CD14-positive monocyte (primary cell): ENCODE measurements at places on chromosomes 1 and 21. TPM values are rescaled to one million over a fixed set of nuclear protein-coding genes. Genes with fewer than 3 reads are reported as not detected.

DNA sequence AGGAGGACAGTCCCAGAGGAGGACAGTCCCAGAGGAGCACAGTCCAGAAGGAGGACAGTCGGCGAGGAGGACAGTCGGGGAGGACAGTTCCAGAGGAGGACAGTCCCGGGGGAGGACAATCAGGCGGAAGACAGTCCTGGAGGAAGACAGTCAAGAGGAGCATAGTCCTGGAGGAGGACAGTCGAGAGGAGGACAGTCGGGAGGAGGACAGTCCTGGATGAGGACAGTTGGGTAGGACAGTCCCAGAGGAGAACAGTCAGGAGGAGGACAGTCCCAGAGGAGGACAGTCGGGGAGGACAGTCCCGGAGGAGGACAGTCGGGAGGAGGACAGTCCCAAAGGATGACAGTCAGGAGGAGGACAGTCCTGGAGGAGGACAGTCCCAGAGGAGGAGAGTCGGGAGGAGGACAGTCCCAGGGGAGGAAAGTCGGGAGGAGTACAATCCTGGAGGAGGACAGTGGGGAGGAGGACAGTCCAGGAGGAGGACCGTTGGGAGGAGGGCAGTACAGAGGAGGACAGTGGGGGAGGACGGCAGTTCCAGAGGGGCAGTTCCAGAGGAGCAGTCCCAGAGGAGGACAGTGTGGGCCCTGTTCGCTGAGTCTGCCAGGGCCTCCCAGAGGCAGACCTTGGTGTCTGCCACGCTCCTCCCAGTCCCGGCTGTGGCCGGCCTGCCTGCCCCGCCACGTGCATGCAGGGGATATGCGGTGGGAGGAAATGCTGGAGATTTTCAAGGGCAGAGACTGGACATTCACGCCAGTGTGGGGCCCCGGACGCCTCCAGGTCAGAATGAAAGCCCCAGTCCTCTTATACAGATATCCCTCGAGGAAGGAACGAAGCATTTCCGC is 183.8 kb upstream of the ARHGEF16 start:
- no peak overlapping the region for H3K27ac ChIP-seq
- no peaks in the 10 kb centered on the region for H3K4me1 ChIP-seq
- H3K27me3 ChIP-seq: no peaks in the 10 kb centered on the region
- no peak overlapping the region for H3K4me3 ChIP-seq
- H3K36me3 ChIP-seq: no peaks in the 10 kb centered on the region

ZMYND12 gene
- 1.2 TPM for polyA plus RNA-seq

GRCh38 chr1:220313576-220313975 is 41.3 kb upstream of the RAB3GAP2 start:
- H3K27ac ChIP-seq: no peak overlapping the region
- no peak for DNase-seq
- H3K4me1 ChIP-seq: no peaks in the 10 kb centered on the region
- H3K4me3 ChIP-seq: no peak overlapping the region

ACKR1 gene
- not detected for polyA plus RNA-seq

- DNase-seq: no peak
- H3K4me3 ChIP-seq: no peak overlapping the region
- no peak overlapping the region for H3K27ac ChIP-seq
- H3K36me3 ChIP-seq: no peaks in the 10 kb centered on the region
- no peaks in the 10 kb centered on the region for H3K27me3 ChIP-seq
Observed at GRCh38 chr1:94757931-94758330, 62.2 kb upstream of the SLC44A3 start.

DNA sequence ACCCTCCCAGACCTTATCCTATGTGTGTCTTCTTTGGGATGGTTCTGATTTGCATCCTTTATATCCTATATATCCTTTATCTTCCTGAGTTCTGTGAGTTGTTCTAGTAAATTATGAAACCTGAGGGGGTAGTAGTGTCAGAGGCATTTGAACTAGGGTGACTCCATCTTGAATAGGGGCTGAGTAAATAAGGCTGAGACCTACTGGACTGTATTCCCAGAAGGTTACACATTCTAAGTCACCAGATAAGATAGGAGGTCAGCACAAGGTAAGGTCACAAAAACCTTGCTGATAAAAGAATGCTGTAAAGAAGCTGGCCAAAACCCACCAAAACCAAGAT is 50.6 kb downstream of the SUSD4 start:
- H3K4me3 ChIP-seq: no peak overlapping the region
- no peaks in the 10 kb centered on the region for H3K36me3 ChIP-seq
- no peaks in the 10 kb centered on the region for H3K27me3 ChIP-seq
- DNase-seq: no peak
- H3K27ac ChIP-seq: no peak overlapping the region

- no peak overlapping the region for H3K4me3 ChIP-seq
- H3K27ac ChIP-seq: no peak overlapping the region
- no peaks in the 10 kb centered on the region for H3K27me3 ChIP-seq
- H3K4me1 ChIP-seq: peaks cover 14% of the 10 kb centered on the region
Observed at GRCh38 chr1:38028671-38029070, 16.1 kb downstream of the UTP11 start.

DNA sequence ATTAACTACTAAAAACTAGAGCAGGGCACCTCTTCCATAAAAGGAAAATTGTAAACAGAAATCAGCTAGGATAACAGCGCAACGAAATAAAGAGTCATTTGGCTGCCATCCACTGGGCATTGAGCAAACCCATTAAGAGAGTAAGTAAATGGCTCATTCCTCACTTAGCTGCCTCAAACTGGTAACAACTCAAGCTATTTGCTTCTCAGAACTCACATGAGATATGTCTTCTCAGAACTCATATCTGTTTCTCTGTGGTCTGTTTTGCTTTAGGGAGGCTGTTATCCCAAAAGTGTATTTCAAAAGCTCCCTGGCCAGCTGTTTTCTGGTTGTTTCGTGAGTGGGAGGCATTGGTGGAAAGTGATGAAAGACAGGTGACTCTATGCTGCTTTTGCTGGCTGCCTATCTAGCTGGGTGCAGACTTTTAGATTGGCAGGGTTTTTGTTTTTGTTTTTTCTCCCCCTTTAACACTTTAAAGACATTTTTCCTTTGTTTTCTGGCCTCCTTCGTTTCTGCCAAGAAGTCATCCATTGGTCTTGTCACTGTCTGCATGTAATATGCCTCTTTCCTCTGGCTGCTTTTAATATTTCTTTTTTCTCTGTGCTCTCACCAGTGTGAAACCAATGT is 269.2 kb upstream of the RGS18 start:
- no peak for DNase-seq
- H3K4me3 ChIP-seq: no peak overlapping the region
- H3K27me3 ChIP-seq: no peaks in the 10 kb centered on the region

GRCh38 chr1:47435506-47436303 is 2.1 kb upstream of the FOXD2 start:
- H3K27me3 ChIP-seq: peaks cover 57% of the 10 kb centered on the region
- no peak overlapping the region for H3K27ac ChIP-seq
- H3K4me1 ChIP-seq: peaks cover 45% of the 10 kb centered on the region
- no peaks in the 10 kb centered on the region for H3K36me3 ChIP-seq

GRCh38 chr1:154384650-154385489 is 20.3 kb upstream of the IL6R start:
- no peaks in the 10 kb centered on the region for H3K36me3 ChIP-seq
- H3K4me1 ChIP-seq: peaks cover 15% of the 10 kb centered on the region
- no peak overlapping the region for H3K4me3 ChIP-seq
- no peaks in the 10 kb centered on the region for H3K27me3 ChIP-seq
- DNase-seq: no peak
- H3K27ac ChIP-seq: no peak overlapping the region

- H3K4me1 ChIP-seq: peaks cover 58% of the 10 kb centered on the region
- no peak for DNase-seq
- H3K27ac ChIP-seq: peak overlapping the region; percentile 95
- peaks cover 26% of the 10 kb centered on the region for H3K36me3 ChIP-seq
- H3K4me3 ChIP-seq: peak overlapping the region; percentile 100
- peaks cover 16% of the 10 kb centered on the region for H3K27me3 ChIP-seq
Observed at GRCh38 chr1:15412175-15412800, 2.6 kb downstream of the EFHD2 start.

GRCh38 chr1:34645109-34645688 is 109.6 kb upstream of the GJB5 start:
- H3K4me3 ChIP-seq: no peak overlapping the region
- H3K4me1 ChIP-seq: no peaks in the 10 kb centered on the region
- no peak for DNase-seq
- no peak overlapping the region for H3K27ac ChIP-seq
- H3K27me3 ChIP-seq: no peaks in the 10 kb centered on the region

RABGAP1L gene
- 13.4 and 35.2 TPM in 2 replicates for polyA plus RNA-seq

- H3K36me3 ChIP-seq: no peaks in the 10 kb centered on the region
- no peaks in the 10 kb centered on the region for H3K27me3 ChIP-seq
- H3K4me3 ChIP-seq: no peak overlapping the region
- no peak for DNase-seq
- H3K4me1 ChIP-seq: no peaks in the 10 kb centered on the region
Observed at GRCh38 chr1:101098907-101099306, 73.3 kb upstream of the DPH5 start.

DNA sequence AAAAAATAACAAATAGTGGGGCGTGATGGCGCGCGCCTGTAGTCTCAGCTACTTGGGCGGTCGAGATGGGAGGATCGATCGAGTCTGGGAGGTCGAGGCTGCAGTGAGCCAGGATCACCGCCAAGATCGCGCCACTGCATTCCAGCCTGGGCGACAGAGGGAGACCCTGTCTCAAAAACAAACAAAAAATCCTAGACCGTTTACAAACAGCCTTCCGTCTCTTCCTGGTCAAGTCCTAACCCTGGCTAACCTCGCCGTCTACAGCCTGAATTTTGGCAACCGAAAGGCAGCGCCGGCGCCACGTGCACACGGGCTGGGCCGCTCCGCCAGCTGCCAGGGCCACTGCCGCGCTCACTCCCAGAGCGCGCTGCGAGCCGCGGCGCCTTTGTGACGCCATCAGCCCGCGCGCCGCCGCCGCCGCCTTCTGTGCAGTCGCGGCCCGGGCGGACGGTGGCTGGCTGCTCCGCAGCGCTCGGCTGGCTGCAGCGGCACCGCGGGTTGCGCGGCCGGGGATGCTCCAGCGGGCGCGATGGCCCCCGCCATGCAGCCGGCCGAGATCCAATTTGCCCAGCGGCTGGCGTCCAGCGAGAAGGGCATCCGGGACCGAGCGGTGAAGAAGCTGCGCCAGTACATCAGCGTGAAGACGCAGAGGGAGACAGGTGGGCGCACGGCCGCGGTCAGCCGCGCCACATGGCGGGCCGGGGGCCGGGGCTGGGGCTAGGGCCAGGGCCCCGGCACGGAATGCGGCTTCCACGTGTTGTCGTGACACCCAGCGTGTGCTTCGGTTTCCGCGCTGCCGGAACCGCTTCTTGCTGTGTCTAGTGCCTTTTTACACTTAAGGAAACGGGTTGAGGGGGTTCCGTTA is at the start of the genes HSF2BP and RRP1B:
HSF2BP (minus strand) TSS at position 353 of the 865 bp plus-strand sequence. CDS start 1,392 bp downstream, outside the sequence.
RRP1B (plus strand) TSS at position 425 of the 865 bp plus-strand sequence; CDS start at position 530, 105 bp downstream.
- peaks cover 3% of the 10 kb centered on the region for H3K27me3 ChIP-seq
- peak; percentile 84 for DNase-seq
- H3K27ac ChIP-seq: no peak within 1 kb of the TSS
- peaks cover 25% of the 10 kb centered on the region for H3K4me1 ChIP-seq
- peak within 1 kb of the TSS; percentile 94 for H3K4me3 ChIP-seq

DNA sequence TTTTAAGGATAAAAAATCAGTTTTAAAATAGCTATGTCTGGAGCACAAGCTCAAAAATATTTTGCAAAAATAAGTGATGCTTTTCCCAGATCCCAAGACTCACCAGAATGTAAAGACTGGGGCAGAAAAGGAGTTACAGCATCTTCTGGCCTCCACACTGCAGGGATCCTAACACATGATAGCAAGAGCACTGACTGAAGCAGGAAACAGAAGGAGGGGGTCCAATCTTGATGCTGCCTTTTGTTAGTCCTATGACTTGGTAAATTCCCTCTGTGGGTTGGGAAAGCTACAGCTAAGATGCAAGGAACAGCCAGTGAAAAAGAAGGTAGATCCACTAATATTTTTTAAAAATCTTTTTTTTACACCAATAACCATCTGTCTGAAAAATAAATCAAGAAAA is 54.2 kb upstream of the TNR start:
- no peak overlapping the region for H3K4me3 ChIP-seq
- H3K4me1 ChIP-seq: no peaks in the 10 kb centered on the region
- no peak for DNase-seq

- H3K27ac ChIP-seq: no peak overlapping the region
- no peak overlapping the region for H3K4me3 ChIP-seq
- H3K4me1 ChIP-seq: no peaks in the 10 kb centered on the region
- peaks cover 7% of the 10 kb centered on the region for H3K27me3 ChIP-seq
- DNase-seq: no peak
Observed at GRCh38 chr1:159983681-159984080, 29.6 kb upstream of the SLAMF9 start.

NTMT2 gene
- not detected for polyA plus RNA-seq

GRCh38 chr1:147611586-147611985 is 58.7 kb downstream of the ACP6 start:
- H3K27ac ChIP-seq: no peak overlapping the region
- H3K36me3 ChIP-seq: no peaks in the 10 kb centered on the region
- DNase-seq: no peak
- no peaks in the 10 kb centered on the region for H3K4me1 ChIP-seq

GRCh38 chr1:207268753-207269511 is 52.5 kb upstream of the CD55 start:
- no peak overlapping the region for H3K27ac ChIP-seq
- no peak for DNase-seq
- no peak overlapping the region for H3K4me3 ChIP-seq
- no peaks in the 10 kb centered on the region for H3K27me3 ChIP-seq
- H3K4me1 ChIP-seq: peaks cover 7% of the 10 kb centered on the region
- no peaks in the 10 kb centered on the region for H3K36me3 ChIP-seq

GRCh38 chr1:27816921-27817630 is 13.5 kb upstream of the PPP1R8 start:
- no peak overlapping the region for H3K4me3 ChIP-seq
- no peaks in the 10 kb centered on the region for H3K4me1 ChIP-seq
- H3K27me3 ChIP-seq: no peaks in the 10 kb centered on the region
- DNase-seq: no peak
- H3K36me3 ChIP-seq: peaks cover 92% of the 10 kb centered on the region

GRCh38 chr1:81700728-81701470 is 99.8 kb upstream of the ADGRL2 start:
- H3K36me3 ChIP-seq: no peaks in the 10 kb centered on the region
- H3K27me3 ChIP-seq: no peaks in the 10 kb centered on the region
- no peak for DNase-seq
- H3K4me3 ChIP-seq: no peak overlapping the region
- H3K27ac ChIP-seq: no peak overlapping the region

DNA sequence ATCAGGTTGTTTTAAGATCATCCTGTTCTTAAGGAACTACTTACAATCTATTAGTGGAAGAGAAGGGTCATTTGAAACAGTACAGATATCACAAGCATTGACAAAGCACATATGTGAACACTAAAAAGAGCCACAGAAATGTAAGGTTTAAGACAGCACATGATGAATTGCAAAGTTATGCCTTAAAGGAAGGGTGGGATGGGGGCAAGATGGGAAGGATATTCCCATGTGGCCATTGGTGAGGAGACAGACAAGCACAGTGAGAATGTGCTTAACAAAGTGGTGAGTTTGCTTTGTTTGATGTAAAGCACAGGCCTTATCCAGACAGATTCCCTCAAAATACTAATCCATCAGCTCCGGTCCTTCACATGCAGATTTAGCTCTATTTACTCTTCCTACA is 151.6 kb upstream of the IVNS1ABP start:
- H3K27ac ChIP-seq: no peak overlapping the region
- H3K27me3 ChIP-seq: no peaks in the 10 kb centered on the region
- peaks cover 16% of the 10 kb centered on the region for H3K4me1 ChIP-seq
- H3K4me3 ChIP-seq: no peak overlapping the region

PTPRF gene
- not detected for polyA plus RNA-seq

C1orf94 gene
- not detected for polyA plus RNA-seq
